Activated naive CD4-positive, alpha-beta T cell treated with anti-CD3 and anti-CD28 coated beads for 36 hours (primary cell): ENCODE measurements at places on chromosomes 1 and 21.
A peak's percentile ranks its signal among the peaks of the same experiment; 100 is the strongest.

GRCh38 chr1:204506201-204506968 lies 9.8 kb upstream of the MDM4 start:
- peak; percentile 87 for DNase-seq

GRCh38 chr1:43822040-43822690 lies 111.4 kb upstream of the ARTN start:
- DNase-seq = no peak

GRCh38 chr1:159201642-159202041 lies 3.0 kb upstream of the ACKR1 start:
- no peak for DNase-seq

GRCh38 chr1:55913565-55913964 lies 665.8 kb downstream of the PLPP3 start:
- DNase-seq = no peak

DNA sequence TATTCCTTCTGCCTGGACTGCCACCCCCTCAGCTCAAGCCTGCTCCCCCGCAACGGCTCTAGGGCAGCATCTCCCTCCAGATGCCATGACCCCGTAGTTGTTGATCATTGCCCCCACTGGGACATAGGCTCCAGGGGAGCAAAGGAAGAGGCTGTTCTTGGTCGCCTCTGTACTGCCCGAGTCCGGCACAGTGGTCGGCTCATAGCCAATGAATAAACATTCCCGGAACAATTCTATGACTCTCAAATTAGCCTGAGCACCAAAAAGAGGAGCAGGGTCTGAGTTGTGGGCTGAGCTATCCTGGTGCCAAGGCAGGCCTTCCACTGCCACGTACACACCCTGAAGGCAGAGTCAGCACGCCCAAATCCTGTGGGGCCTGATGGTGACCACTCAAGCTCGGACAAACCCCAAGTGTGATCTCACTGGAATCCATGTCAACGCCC lies 33.1 kb downstream of the CAPZB start:
- DNase-seq = no peak

GRCh38 chr1:20587661-20588053 lies 1.2 kb upstream of the CDA start:
- DNase-seq = no peak

DNA sequence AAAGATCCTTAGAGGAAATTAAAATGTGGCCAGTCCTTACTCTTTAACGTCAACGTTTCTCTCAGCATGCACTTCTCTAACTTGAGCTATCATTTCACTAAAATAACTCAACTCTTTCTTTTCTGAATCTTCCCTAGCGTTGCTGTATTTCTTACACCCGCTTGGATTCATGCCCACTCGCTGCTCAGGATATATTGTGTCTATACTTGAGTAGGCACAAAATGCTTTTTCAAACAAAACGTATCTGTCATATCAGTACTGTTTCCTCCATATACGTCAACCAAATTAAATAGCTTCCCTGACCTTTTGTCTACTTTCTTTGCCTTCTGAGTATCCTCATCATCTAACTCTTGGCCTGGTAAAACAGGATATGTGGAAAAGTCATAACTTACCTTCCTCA lies 549.7 kb downstream of the SMYD3 start:
- DNase-seq = no peak

GRCh38 chr1:2930913-2931723 lies 90.1 kb upstream of the ACTRT2 start:
- no peak for DNase-seq

GRCh38 chr1:145991735-145992412 lies 4.5 kb downstream of the TXNIP start:
- no peak for DNase-seq

- no peak for DNase-seq
Observed at GRCh38 chr21:40054403-40054802, 187.2 kb downstream of the PCP4 start.

DNA sequence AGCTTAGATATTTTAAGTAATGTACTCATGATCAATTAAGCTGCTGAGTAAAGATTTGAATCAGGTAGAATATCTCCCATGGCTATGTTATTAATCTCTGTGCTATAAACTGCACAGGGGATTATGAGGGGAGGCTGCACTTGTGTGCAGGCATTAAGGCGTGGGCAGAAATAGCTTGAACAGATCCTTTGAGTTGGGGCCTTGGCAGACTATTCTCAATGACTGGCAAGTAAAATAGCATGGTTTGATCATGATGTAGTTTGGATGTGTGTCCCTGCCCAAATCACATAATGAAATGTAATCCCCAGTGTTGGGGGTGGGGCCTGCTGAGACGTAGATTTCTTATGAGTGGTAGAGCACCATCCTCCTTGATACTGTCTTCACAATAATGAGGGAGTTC lies 220.3 kb downstream of the PLPP3 start:
- DNase-seq = no peak

- DNase-seq = no peak
Observed at GRCh38 chr1:119747451-119747850, 21.3 kb downstream of the HMGCS2 start.

GRCh38 chr21:16473988-16474387 lies 744.2 kb downstream of the USP25 start:
- DNase-seq = no peak

GRCh38 chr1:243528459-243529121 lies 272.7 kb downstream of the SDCCAG8 start:
- DNase-seq = no peak

- DNase-seq = no peak
Observed at GRCh38 chr1:94044891-94045290, 76.1 kb downstream of the ABCA4 start.

DNA sequence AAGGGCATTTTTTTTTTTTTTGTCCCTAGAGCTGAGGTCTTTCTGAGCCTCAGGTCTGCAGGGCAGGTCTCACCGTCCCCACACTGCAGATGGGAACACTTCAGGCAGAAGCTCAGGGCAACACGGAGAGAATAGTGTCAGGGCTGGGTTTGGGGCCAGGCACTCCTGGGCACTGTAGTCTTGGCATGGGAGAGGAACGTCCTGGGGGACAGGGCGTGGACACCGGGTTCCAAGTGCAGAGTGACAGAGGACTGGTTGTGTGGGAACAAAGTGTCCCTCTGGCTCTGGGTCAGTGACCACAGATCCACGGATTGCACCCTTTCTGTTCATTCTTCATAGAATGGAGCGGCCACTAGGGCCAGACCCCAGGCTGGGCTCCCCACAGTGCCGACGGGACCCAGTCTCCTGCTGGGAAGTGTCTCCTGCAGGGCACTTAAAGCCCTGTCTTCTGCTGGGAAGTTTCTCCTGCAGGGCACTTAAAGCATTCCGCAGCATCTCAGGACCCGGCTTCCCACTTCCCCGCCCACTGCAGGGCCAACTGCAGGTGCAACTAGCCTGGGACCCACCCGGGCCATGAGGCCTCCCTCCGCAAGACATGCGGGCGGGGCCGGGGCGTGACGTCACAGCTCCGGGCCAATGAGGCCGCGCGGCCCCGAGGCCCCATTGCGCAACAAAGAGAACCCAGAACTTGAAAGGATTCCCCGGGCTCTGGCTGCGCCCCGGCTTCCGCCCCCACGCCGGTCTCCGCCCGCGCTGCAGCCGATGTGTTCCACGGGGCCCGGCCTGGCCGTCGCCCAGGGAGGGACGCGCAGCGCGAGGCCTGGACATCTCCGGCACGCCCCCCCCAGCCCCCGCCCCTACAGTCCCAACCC lies 1.2 kb downstream of the GPR153 start:
- DNase-seq = peak; percentile 71

DNA sequence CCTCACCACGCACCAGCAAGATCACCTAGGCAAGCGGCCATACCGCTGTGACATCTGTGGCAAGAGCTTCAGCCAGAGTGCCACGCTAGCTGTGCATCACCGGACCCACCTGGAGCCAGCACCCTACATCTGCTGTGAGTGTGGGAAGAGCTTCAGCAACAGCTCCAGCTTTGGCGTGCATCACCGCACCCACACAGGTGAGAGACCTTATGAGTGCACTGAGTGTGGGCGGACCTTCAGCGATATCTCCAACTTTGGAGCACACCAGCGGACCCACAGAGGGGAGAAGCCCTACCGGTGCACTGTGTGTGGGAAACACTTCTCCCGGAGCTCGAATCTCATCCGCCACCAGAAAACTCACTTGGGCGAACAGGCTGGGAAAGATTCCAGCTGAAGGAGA lies 5.0 kb downstream of the ZNF691 start:
- DNase-seq = no peak

DNA sequence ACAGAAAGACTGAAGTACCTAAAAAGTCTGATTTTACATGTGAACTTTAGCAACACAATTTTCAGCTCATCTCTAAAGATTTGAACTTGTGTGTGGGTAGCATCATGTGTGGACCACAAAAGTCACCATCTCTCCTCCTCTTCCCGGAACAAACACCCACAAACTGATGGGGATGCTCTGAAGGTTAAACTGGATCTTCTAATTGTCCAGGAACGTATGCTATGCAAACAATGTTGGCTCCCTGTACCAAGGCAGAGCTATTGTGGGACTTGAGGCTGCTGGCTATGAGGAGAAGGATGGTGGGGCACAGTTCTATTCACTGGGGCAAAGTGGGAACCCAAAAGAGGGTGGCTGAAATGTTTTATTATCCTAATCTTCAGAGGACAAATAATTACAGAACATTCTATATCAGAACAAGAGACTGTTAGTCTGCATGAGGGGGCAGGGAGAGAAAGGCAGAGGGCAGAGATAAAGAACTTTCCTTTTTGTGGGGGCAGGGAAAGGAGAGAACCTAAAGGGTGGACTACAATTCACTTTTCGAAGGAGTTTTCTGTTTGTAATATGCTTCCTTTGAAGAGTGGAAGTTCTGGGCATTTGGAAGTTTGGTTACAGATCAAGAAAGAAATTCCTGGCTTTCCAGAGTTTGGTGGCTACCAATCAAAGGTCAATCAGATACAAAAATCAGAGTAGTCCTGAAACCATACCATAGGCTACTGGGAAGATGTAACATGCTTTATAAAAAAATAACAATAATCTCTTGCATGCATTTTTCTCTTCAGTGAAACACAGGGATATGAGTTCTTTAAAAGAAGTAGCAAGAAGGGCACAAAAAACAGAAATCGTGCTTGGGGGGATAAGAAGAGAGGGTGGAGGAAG lies 62.9 kb downstream of the GADD45A start:
- DNase-seq = no peak

GRCh38 chr1:12426030-12426429 lies 192.0 kb downstream of the DHRS3 start:
- no peak for DNase-seq

- peak; percentile 42 for DNase-seq
Observed at GRCh38 chr1:114330451-114330983, 176.8 kb upstream of the SYT6 start.

DNA sequence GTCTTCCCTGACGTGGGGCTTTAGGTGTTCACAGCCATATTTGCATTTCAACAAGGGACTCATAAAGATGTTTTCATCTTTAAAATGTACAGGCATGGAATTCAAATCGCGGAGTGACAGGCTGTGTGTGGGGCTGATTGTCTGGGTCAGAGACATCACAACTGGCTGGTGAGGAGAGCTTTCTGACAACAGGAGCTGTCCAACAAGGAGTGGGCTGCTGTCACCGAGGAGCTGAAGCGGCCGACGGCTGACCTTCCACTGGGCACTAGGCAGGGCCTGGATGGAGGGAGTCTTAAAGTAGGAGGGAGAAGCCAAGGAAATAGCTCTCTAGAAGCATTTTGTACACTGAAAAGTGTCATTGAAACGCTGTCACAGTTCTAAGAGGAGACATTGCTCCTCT lies 30.5 kb upstream of the SCMH1 start:
- DNase-seq = no peak

DNA sequence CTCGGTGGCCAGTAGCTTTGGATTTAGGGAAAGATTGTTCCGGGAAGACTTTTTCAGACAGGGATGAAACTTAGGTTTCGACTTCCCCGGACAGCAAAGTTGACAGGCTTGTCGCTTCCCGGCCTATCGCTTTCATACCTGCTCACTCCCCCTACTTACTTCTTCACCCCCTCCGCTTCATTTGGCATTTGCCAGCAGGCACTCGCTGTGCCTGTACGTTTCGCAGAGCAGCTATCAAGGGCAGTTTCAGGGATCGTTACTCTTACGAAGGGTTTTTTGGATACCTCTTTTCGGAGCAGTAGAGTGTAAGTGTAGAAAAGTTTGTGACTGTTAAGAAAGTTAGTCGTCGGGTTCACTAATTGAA lies 393 bp downstream of the BLZF1 start:
- DNase-seq = peak; percentile 42

- no peak for DNase-seq
Observed at GRCh38 chr1:100706856-100707255, 12.7 kb upstream of the VCAM1 start.

- DNase-seq = no peak
Observed at GRCh38 chr1:179474713-179475112, 101.0 kb downstream of the NPHS2 start.

DNA sequence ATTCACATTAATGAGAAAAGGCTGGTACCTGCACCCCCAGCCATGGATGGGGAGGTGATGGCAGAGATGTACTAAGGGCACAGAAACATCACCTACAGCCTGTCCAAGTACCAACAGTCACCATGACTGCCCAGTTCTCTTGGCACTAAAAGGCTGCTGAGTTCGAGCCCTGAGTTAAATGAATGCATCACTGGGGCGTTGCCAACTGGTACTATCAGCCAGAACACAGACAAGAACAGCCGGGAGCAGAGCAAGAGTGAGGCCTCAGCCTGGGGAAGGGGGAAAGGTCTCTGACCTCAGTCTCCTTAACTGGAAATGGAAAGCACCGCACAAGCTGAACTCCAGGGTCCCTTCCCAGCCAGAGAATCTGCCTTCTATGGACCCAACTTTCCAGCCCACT lies 60.5 kb downstream of the GLIS1 start:
- DNase-seq = no peak

- no peak for DNase-seq
Observed at GRCh38 chr21:24323536-24323935, 1283.7 kb downstream of the MRPL39 start.

GRCh38 chr1:65704318-65704717 lies 88.4 kb upstream of the PDE4B start:
- no peak for DNase-seq

- DNase-seq = no peak
Observed at GRCh38 chr1:226654046-226654667, 84.9 kb downstream of the ITPKB start.

DNA sequence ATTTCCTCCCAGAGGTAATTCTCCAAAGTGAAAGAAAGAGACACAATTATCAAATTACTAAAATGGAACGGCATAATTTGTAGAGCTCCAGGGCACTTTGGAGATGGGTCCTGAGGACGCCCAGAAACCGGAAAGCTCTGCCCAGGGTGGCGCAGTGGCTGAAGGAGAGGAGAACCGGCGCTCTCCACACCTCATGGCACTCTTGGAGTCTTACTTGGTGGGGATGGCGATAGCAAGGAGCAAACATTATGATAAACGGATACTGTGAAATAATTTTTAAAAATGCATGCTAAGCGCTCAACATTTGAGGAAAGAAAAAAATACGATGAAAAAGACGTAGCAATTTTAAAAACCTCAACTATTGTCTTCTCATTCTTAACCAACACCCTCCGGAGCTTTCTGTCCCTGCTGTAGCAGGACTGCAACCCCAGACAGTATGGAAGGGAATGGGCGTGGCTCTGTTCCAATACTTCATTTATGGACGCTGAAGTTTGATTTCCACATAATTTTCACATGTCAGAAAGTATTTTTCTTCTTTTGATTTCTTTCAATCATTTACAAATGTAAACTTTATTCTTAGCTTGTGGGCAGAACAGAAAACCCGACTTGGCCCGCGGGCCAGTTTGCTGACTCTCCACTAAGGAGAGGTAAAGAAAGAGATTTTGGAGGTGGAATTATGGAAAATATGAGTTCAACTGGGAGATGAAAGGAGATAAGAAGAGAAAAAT lies 1.1 kb downstream of the S100A11 start:
- peak; percentile 26 for DNase-seq
